T-helper 17 cell (primary cell): ENCODE measurements at places on chromosomes 6 and 20.

GRCh38 chr6:43883847-43884651 is 114.0 kb downstream of the VEGFA start:
- peaks cover 17% of the 10 kb centered on the region for H3K27me3 ChIP-seq
- no peaks in the 10 kb centered on the region for H3K4me1 ChIP-seq
- H3K27ac ChIP-seq, result no peak overlapping the region
- no peak for DNase-seq
- H3K4me3 ChIP-seq, result no peak overlapping the region

- no peaks in the 10 kb centered on the region for H3K27me3 ChIP-seq
- no peak overlapping the region for H3K4me3 ChIP-seq
- H3K36me3 ChIP-seq, result no peaks in the 10 kb centered on the region
- DNase-seq, result no peak
Measured at GRCh38 chr6:14447240-14447639, 329.7 kb downstream of the CD83 start.

GRCh38 chr6:103107985-103108384 is 1714.5 kb downstream of the GRIK2 start:
- H3K27me3 ChIP-seq, result no peaks in the 10 kb centered on the region
- H3K4me3 ChIP-seq, result no peak overlapping the region
- H3K4me1 ChIP-seq, result no peaks in the 10 kb centered on the region
- H3K27ac ChIP-seq, result no peak overlapping the region

DNA sequence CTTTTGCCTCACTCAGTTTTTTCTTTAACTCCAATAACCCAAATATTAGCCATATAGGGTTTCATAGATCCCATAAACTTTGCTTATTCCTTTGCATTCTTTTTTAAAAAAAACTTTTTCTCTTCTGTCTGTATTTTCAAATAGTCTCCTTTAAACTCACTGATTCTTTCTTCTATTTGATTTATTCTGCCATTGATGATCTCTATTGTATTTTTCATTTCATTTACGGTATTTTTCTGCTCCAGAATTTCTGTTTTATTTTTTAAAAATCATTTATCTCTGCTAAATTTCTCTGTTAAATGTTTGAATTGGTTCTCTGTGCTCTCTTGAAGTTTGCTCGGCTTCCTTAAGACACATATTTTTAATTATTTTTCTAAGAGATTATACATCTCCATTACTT is 573.3 kb upstream of the MAN1A1 start:
- H3K4me3 ChIP-seq, result no peak overlapping the region
- H3K27me3 ChIP-seq, result no peaks in the 10 kb centered on the region
- H3K36me3 ChIP-seq, result no peaks in the 10 kb centered on the region
- no peak for DNase-seq

- no peaks in the 10 kb centered on the region for H3K36me3 ChIP-seq
- H3K27me3 ChIP-seq, result peaks cover 27% of the 10 kb centered on the region
- no peak for DNase-seq
- no peak overlapping the region for H3K4me3 ChIP-seq
- no peaks in the 10 kb centered on the region for H3K4me1 ChIP-seq
Measured at GRCh38 chr6:153096792-153097191, 34.3 kb downstream of the RGS17 start.

DNA sequence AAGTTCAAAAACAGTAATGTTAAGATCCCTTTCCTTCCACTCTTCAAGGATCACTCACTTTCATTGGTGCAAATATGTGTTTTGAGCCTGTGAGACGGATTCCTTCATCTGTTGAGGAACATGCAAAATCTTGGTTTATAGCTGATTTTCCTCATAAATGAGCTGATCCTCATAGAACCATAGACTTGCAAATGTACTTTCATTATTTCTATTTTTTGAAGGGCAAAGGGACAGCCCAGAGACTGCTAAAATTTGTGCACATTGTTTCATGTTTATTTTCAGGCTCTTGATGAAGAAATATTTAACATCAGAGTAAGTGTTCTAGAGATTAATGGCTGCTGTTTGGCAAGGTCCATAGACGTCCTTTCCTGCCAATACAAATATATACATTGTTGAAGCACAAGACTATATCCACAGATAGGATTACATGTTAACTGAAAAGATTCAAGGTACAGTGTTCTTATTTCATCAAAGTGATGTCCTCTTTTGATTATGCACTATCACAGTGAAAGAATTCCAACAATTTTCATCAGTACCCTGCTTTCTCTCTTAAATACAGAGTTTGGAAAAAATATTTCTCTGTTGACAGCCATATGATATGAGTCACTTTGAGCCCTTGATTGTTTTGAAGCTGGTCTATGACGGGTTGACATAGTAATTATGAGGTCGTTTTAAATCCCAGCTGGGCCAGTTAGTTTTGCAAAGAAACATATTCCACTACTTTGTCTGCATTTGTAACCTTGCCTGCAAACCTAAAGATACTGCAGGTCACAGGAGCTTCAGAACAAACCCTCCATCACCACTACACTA is 95.7 kb downstream of the FILIP1 start:
- DNase-seq, result no peak
- peaks cover 19% of the 10 kb centered on the region for H3K27me3 ChIP-seq
- no peaks in the 10 kb centered on the region for H3K36me3 ChIP-seq
- H3K27ac ChIP-seq, result no peak overlapping the region
- no peak overlapping the region for H3K4me3 ChIP-seq

- no peaks in the 10 kb centered on the region for H3K4me1 ChIP-seq
- H3K27ac ChIP-seq, result no peak overlapping the region
- DNase-seq, result no peak
- H3K36me3 ChIP-seq, result no peaks in the 10 kb centered on the region
- no peak overlapping the region for H3K4me3 ChIP-seq
- H3K27me3 ChIP-seq, result peaks cover 23% of the 10 kb centered on the region
Measured at GRCh38 chr20:57785061-57785460, 75.2 kb upstream of the PMEPA1 start.

DNA sequence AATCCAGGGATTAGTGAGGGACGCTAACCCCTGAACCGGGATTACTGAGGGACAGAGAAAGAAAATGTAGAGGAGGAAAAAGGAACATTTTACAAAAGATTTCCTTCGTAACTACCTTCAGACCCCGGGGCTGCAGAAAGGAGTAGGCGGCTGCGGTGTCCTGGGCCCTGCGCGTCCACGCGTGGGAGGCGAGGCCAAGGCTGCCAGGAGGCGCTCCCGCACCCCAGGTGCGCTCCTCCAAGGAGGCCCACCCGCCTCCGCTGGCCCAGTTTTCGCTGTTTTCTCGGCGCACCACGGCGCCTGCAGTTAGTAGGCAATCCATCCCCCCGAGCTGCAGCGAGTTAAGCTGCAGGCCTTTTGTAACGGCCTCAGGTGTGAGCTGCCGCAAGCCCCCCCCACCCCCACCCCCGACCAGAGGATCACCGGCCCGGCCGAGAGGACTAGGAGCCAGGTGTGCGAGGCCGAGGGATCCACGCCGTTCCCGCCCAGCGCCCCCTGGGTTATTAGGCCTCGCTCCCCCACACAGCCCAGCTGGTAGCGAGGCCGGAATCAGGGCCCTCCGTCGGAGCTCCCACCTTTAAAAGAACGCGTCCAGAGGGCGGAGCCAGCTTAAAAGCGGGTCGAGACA is 380.3 kb upstream of the ARID1B start:
- peak overlapping the region; percentile 90 for H3K4me3 ChIP-seq
- H3K4me1 ChIP-seq, result peaks cover 58% of the 10 kb centered on the region
- no peaks in the 10 kb centered on the region for H3K27me3 ChIP-seq
- DNase-seq, result peak; percentile 38
- peak overlapping the region; percentile 96 for H3K27ac ChIP-seq

- no peaks in the 10 kb centered on the region for H3K4me1 ChIP-seq
- DNase-seq, result no peak
- no peaks in the 10 kb centered on the region for H3K27me3 ChIP-seq
Measured at GRCh38 chr20:14198416-14198815, 139.0 kb downstream of the FLRT3 start.

DNA sequence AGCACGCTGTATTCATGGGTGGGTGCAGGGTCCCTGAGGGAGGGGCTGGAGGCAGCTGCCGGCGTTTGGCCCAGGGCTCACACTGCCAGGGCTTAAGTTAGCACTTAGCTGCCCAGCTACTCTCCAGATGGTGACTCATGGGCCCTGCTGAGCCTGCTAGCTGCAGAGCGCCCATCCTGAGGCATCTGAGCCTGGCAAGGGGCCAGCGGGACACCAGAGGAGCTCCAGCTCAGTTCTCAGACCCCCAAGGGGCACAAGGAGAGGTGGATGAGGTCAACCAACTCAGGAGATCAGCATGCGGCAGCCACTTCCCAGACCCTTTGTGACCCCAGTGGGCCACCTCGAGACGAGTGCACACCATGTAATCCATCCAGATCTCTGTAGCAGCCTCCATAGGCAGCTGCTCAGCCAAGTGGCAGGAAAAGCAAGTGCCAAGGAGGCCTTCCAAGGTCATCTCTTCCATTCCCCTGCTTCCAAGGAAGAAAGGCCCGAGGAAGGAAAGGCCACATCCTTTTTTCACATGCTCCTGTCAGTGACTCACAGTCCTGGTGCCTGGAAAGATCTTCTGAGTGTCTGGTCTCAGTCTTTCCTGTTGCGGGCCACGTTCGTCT is 35.3 kb downstream of the FOXP4 start:
- no peak for DNase-seq
- H3K4me3 ChIP-seq, result no peak overlapping the region
- H3K27me3 ChIP-seq, result no peaks in the 10 kb centered on the region
- no peak overlapping the region for H3K27ac ChIP-seq

- no peak overlapping the region for H3K4me3 ChIP-seq
- H3K36me3 ChIP-seq, result peaks cover 3% of the 10 kb centered on the region
- peaks cover 2% of the 10 kb centered on the region for H3K4me1 ChIP-seq
- DNase-seq, result no peak
Measured at GRCh38 chr6:42148058-42148457, 5.6 kb upstream of the C6orf132 start.

GRCh38 chr6:3962291-3963280 is 113.4 kb downstream of the FAM50B start:
- H3K27me3 ChIP-seq, result peaks cover 18% of the 10 kb centered on the region
- H3K27ac ChIP-seq, result no peak overlapping the region
- H3K4me1 ChIP-seq, result peaks cover 11% of the 10 kb centered on the region
- no peak overlapping the region for H3K4me3 ChIP-seq
- no peak for DNase-seq

DNA sequence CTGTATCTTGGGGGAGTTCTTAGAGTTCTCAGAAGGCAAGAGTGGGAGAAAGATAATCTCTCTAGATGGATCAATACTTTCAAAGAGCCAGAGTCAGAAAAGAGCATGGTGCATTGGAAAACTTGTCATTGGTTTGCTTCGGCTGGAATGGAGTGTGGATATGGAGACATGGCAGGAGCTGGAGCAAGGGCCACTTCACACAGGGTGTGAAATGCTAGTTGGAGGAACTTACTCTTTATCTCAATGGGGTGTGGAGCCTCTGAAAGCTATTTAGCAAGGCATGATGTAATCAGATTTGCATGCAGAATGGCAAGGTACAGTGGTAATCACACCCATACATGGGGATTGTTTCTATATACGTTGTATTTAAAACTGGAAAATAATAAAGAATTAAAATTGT is 31.5 kb upstream of the PAQR8 start:
- no peak overlapping the region for H3K27ac ChIP-seq
- H3K4me3 ChIP-seq, result no peak overlapping the region
- DNase-seq, result no peak
- H3K36me3 ChIP-seq, result peaks cover 2% of the 10 kb centered on the region

DNA sequence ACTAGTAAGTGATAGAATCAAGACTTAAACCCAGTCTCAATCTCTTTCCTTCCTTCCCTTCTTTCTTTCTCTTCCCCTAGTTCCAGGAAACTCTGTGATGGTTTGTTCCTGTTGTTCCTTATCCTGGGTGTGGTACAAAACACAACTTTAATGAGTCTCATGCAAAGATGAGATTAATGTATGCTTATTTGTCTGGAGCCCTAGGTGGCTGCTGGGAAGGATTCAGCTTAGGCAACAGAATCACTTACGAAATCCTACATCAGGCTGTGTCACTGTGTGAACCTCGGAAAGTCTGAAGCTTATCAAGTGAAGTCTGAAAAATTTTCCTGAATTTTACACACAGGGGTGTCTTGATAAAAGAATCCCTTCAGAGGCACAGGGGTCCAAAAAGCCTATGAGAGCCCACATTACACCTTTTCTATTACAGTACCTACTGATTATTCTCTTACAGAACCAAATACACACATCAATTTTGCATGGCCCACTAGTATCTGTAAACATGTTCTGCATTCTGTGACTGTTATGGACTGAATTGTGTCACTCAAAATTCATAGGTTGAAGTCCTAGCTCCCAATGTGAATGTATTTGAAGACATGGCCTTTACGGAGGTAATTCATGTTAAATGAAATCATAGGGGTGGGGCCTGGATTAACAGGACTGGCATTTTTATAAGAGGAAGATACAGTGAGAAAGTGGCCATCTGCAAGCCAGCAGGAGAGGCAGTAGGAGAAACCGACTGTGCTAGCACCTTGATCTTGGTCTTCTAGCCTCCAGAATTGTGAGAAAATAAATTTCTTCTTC is 144.7 kb downstream of the MYB start:
- no peak overlapping the region for H3K4me3 ChIP-seq
- no peak for DNase-seq
- no peaks in the 10 kb centered on the region for H3K27me3 ChIP-seq

DNA sequence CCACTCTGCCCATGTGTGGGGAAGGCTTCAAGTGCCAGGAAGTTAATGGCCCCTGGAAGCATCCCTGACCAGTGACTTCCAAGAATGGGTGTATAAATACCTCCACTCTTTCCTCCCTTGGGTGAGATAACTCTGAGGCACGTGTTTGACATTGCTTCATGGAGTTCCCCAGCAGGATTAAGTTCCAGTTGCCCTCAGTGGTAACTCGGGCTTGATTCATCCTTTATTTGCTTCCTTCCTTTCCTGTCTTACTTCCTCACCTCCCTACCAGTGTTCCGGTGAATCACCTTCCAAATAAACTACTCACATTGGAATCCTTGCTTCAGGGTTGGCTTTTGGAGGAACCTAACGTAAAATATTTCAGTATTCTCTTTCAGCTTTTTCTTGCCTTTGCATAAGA is 84.6 kb upstream of the JAG1 start:
- DNase-seq, result no peak
- peaks cover 2% of the 10 kb centered on the region for H3K36me3 ChIP-seq

DNA sequence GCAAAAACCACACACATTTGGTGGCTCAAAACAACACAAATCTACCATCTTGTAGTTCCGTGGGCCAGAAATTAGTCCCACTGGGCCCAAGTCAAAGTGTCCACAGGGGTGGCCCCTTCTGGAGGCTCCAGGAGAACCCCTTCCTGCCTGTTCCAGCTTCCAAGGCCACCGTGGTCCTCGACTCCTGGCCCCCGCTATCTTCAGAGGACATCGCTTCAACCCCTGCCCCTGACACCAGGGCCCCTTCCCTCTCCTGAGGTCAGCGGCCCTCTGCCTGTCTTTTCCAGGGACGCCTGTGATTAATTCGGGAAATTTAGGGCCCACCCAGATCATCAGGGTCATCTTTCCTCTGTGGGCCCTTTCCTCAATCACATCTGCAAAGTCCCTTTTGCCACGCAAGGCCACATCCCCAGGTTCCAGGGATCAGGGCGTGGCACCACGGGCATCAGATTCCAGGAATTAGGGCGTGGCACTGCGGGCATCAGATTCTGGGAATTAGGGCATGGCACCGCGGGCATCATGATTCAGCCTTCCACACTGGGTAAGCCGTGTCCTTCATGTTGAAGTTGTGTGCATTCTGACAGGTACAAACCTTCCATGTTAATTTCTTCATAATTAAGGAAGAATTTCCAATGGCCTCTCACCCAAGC is 59.9 kb upstream of the SMOC2 start:
- no peaks in the 10 kb centered on the region for H3K36me3 ChIP-seq
- no peaks in the 10 kb centered on the region for H3K27me3 ChIP-seq
